Hematopoietic multipotent progenitor cell (in vitro differentiated cells): ENCODE measurements at places on chromosomes 3 and 15. TPM values are rescaled to one million over a fixed set of nuclear protein-coding genes. Genes with fewer than 3 reads are reported as not detected.

Gene PTX3
- 2.2 TPM for total RNA-seq

Gene BCL2A1
- total RNA-seq = 9.7 TPM

- DNase-seq = no peak
These were observed 345.1 kb upstream of the CCDC54 start for GRCh38 chr3:107032111-107032510.

Gene VGLL3
- total RNA-seq = 0.54 TPM

- peak; percentile 35 for DNase-seq
These were observed 31.1 kb downstream of the ACAN start for GRCh38 chr15:88834211-88834812.

DNA sequence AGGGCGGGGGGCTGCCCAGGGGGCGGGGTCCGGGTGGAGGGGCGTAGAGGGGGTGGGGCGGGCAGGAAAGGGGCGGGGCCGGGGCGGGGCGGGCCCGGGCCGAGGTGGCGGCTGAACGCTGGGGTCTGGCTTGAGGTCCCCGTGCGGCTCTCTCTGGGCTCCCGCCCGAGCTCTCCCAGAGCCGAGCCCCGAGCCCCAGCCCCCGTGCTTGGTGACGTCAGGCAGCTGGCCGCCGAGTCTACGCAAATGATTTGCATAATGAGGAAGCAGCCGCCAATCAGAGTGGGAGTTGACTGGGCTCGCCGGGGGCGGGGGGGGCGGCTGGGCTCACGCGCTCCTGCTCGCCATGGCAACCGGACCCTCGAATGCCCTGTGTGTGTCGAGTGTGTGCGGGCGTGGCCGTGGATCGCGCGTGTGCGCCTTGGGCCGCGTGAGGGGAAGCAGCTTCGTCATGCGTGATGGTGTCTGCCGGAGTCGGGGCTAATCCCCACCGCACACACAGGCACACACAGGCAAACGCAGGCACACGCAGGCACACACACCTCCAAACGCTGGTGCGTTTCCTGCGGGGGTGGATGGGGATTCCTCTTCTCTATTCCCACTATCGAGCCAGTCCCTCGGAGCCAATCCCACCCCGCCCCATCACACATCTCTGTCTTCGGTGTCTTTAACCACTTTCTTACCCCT is at the start of gene CELF6:
Gene CELF6 (minus strand): TSS at position 173 of the 687 bp plus-strand sequence. CDS start 283 bp downstream, outside the sequence.
- peak; percentile 48 for DNase-seq

DNA sequence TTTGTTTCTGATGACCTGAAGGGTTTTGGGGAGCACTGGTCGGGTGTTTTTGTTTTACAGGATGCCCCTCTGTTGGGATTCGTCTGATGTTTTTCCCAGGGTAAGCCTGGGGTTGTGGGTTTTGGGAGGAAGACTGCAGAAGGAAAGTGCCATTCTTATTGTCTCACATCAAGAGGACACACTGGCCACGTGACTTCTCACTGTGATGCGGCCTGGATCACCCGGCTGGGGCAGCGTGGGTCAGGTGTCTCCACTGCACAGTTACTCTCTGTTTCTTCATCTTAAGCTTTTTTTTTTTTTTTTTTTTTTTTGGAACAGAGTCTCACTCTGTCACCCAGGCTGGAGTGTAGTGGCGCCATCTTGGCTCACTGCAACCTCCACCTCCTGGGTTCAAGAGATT is 120.5 kb downstream of the TMEM266 start:
- DNase-seq = no peak

Gene POPDC2
- 0.54 TPM for total RNA-seq

DNA sequence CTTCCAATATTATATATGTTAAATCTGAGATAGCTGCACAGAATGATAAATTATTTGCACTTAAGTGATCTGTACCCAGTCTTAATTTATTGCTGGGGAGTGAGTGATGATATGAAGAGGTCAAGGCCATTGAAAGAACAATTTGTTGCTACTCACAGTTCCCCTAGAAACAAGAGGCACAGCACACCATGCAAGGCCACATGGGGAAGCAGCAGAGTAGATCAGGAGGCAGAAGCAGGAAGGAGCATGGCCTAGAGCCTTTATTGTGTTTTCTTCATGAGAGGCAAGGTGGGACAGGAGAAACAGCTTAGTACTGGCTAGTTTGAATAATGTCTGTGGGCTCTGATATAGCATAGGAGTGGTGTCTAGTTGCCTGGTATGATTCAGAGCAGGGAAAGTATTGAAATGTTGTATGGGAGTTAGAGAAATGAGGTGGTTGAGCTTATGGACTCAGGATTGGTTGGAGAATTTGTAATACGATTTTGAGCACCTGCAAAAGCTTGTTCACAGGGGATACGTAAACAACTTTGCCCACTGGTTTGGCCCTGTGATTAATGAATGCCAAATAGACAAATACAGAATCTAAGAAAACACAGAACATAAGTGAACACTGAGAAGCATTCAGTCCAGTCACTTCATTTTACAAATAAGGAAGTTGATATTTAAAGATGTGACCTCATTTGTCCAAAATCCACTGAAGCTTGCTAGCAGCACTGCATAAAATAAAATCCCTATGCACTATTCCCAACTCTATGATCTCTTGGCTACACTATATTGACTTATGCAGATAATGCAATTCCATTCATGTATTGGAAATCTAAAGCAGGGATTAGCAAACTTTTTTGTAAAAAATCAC is 71.7 kb downstream of the TMCO5A start:
- peak; percentile 11 for DNase-seq

Gene STXBP5L
- not detected for total RNA-seq

DNA sequence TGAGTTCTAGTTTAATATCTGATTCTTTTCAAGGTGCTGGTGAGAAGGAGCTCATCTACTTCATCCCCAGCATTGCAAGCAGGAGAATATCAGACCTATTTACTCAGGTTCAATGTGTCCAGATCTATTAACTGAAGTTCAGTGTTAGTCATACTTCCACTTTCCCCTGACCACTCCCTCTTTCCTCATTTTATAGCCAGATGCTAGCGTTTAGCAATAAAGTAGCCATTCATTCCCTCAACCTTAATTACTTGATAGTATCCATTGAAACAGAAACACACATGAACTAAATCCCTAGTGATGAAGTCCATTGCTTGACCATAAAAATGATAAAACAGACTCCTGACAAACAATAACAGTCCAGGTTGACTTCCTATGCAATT is 60.0 kb downstream of the RPL22L1 start:
- DNase-seq = no peak

DNA sequence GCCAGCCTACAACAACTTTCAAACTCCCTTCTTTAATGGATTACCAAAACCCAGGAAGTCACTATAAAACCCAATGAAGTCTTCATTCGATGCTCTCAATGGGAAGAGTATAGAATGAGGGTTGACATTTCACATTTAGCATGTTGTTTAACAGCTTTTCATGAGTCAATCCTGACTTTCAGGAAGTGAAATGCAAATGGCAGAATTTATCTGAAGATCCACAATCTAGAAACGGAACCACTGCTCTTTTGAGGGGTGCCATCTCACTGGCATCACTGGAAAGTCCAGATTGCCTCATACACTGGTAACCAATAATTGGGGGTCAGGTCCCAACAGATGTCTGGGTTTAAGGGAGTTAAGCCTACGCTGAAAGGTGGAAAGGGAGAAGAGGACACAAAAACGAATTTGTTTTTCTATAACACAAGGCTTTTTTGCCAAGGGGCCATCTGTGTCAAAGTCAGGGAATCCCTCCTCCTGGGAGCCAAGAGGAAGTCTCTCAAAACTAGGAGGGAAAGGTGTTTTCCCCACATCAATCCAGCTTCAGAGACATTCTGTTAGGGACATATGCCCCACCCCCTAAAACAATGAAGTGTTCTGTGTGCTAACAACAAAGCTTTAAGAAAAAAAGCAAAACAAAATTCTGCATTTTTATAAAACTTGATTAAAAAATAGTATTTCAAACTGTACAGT is 12.0 kb upstream of the ATP1B3 start:
- no peak for DNase-seq

DNA sequence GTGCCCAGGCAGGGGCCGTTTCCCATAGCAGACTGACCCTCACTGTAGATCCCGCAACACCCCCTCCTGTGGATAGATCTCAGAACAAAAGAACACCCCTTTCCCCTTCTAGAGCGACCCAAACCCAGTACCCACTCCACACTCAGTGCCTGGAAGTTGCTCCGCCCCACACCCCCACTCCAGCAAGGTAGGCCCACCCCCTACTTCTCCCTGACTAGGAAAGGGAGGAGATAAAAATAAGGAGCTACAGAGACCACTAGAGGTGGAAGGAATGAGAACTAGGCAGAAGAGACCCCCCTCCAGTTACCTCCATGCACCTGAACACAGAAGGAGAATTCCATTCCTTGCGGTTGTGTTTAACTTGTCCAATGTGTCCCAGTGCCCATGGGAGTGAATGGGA is 30.2 kb upstream of the PARL start:
- DNase-seq = no peak

Gene CDHR4
- total RNA-seq = 0.27 TPM

Gene QRICH1
- total RNA-seq = 127 TPM

GRCh38 chr3:172047567-172048115 is 8.3 kb downstream of the FNDC3B start:
- DNase-seq = no peak

- DNase-seq = peak; percentile 3
These were observed 749.5 kb downstream of the ROBO1 start for GRCh38 chr3:79018265-79018664.

Gene IREB2
- total RNA-seq = 18.9 TPM

DNA sequence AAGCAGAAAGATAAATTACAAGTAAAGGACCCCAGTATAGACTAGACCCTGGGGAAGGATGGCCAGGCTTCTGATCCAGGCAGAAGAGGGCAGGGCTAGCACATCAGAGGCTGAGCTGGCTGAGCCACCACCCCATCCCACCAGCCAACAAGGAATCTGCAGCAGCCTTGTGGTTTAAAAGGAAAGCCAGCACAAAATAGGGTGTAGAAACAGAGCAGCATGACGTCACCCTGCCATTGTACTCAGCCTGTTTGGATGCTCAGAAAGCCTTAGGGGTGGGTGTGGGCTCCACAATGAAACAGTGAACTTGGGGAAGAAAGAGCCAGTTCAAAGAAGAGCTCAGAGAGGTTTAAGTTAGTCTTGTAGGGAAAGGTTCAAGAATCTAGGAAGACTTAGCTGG is 28.2 kb downstream of the DUOX1 start:
- DNase-seq = no peak

DNA sequence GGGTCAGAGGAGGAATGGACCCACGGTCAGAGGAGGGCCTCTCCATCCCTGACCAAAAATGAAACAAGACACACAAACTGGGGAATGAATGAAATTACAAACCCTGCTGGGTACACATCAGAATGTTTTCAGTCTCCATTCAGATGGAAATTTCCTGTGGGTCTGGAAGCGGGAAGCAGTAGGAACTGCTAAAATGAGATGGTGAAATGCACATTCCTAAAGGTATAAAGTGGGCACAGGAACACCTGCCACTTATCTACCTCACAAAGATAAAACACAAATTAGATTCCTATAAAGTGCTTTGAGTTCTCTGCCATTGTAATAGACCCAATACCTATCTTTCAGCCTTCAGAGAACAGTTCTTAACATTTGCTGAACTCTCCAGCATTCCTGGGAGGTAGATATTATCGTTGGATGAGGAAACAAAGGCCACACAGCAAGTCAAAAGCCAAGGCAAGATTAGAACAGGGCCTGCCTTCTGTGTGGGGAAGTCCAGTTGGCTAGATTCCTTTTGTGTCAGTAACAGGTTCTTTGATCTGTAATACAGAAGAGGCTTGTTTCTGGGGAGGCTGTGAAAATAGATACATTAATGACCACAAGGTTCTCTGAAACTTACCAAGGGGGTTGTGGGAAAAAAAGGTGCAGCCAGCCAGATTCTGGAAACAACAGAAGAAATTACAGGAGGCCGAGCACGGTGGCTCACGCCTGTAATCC is 98.4 kb downstream of the IGF2BP2 start:
- DNase-seq = no peak

DNA sequence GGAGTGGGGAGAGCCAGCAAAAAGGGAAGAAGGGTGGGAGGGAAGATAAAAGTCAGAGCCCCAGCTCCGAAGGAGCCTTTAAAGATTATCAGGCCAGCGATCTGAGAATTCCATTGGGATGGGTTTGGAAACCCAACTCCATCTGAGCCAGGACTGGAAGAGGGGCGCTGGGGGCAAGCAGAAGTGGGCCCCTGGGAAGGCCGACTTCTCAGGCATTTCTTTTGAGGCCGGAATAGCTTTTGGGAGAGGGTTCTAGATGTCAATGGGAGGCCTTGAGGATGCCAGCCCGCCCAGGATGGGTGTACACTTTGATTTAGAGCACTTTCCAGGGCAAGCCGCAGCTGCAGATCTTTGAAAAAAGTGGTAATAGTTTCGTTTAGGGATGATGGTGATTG is 6.6 kb upstream of the SOX2 start:
- no peak for DNase-seq

- DNase-seq = no peak
These were observed 66.7 kb downstream of the MEF2A start for GRCh38 chr15:99632521-99632920.

Gene PLA2G4E
- total RNA-seq = not detected

Gene CTXN2
- total RNA-seq = not detected

GRCh38 chr3:153163756-153164550 is 1.9 kb downstream of the RAP2B start:
- DNase-seq = no peak

DNA sequence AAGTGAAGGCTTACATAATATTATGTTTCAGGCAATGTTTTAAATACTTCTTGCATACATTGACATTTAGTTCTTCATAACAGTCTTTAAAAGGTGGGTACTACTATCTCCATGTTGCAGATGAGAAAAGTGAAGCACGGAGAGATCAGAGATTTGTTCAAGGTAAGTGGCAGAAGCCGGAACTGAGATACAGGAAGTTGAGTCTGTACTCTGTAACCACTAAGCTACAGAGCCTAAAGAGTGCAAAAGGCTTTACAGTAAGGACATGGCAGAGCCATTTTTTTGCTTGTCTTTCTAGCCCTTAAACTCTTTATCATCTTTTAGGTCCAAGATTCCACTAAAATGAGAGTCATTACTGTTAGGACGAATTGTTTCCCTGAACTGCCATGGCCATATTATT is 186.5 kb upstream of the PEX5L start:
- DNase-seq = no peak

DNA sequence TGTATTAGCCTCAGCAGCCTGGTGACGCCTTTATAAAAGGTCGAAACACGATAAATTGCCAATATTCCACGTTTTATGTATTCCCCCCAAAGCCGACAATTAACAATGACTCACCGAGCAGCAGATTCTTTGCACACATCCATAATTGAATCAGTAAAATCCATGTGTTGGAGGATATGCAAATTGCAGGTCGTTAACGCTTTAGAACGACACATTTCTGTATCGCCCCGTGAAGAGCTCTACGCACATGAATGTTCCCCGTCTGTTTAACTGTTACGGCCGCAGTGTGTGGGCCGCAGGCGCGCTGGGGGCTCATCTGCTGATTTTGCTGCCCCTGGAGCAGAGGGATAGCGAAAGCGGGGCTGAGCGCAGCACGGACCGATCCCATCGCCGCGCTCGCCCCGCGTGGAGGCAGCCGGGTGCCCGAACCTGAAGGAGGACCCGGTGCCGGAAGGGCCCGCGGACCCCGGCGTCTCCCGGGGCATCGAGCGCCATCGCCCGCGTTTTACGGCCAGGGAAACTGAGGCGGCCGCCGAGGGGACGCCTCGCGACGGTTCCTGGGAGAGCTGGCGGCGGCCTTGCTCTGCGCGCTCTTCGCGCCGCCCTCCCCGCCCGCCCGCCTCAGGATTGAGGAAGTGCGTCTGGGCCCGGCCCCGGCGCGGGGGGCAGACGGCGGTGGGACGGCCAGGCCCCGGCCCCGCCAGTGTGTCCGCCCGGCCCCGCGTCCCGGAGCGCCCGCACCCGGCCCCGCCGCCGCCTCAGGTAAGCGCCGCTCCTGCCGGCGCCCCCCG is at the start of gene LRRK1:
Gene LRRK1 (plus strand): TSS at position 668 of the 791 bp plus-strand sequence. CDS start 5,276 bp downstream, outside the sequence.
- DNase-seq = peak; percentile 72
